ENCODE measurements at places on chromosomes 2 and 18. TPM values are rescaled to one million over a fixed set of nuclear protein-coding genes. Genes with fewer than 3 reads are reported as not detected.

Gene SERPINB3
- total RNA-seq = not detected

Gene TNFAIP6
- 0.41 TPM for total RNA-seq

Gene EGR4
- not detected for total RNA-seq

Gene ALKAL2
- 2.0 TPM for total RNA-seq

Gene IL36RN
- not detected for total RNA-seq

Gene CD302
- 1.6 TPM for total RNA-seq

Gene RIT2
- total RNA-seq = 29.3 TPM

Gene KRTCAP3
- total RNA-seq = not detected

Gene METTL21A
- 12.6 TPM for total RNA-seq

Gene CHRNG
- total RNA-seq = not detected

Gene CYP27A1
- total RNA-seq = 2.9 TPM

Gene PCARE
- not detected for total RNA-seq

Gene ITGA4
- total RNA-seq = 6.9 TPM

Gene PRSS56
- under 0.01 TPM for total RNA-seq
